ENCODE measurements at places on chromosomes 6 and 20.

DNA sequence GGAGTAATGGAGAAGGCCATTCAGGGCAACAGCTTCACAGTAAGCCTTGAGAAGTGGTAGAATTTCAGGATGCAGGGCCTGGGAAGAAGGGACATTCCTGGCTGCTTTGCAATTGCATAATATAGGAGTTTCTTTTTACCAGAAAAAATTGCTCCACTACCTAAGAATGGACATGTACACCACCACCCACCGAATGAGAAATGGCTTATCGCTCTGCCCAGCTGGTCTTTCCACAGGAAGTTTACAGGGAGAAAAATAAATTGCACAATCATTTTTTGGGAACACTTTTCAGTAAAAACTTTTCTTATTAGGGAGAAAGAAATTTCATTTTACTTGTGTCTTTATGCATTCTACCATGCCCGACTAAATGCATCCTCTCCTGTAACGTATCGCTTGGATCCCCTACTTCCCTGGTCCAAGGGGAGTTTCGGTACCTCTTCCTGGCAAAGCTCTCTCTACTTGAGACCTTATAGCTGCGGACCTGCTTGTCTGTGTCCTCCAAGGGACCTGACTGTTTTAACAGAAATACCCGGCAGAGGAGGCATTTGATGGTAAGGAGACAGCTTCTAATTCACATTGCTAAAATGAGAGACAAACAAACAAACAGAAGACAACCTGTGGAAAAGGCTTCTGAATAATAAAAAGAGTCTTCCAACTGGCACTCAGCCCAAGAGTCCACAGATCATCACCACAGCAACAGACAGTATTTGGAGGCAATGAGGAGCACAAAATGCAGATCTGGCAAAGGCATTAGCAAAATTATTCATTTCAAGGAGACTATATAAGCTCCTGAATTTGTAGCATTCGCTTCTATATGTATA is 54.2 kb downstream of the MAP3K5 start:
- DNase-seq: no peak

DNA sequence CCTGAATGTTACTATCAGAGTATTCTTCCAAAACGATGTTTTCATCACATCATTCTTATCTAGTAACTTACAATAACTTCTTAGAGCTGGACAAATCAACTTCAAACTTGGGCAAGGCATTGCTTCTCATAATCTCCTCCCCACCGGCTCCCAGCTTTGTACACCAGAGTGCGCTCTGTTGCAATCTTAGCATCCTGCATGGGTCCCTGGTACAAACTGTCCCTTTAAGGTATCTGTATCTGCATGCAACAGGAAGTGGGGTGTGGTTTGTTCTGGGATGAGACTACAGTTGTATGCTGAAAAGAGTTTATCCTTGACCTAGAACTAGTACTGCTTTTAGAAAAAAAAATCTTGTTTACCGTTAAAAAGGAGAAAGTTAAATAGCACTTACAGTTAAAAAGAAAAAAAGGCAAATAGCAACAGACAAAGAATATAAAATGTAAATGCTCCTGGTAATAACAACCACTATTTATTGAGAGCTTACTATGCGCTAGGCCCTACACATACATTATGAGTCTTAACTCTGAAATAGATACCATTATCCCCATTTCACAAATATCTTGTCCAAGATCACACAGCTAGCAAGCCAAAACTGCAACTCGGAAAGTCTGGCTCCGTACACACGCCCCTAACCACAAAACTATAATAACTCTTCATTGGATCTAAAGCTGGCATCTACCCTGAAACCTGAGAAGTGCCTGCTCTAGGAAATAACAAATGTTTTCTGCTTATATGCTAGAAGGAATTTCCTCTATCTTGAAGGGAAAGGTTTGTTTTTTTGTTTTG is 9.8 kb upstream of the HECA start:
- DNase-seq: peak; percentile 77

GRCh38 chr6:11271228-11272020 is 39.0 kb upstream of the NEDD9 start:
- DNase-seq: no peak

DNA sequence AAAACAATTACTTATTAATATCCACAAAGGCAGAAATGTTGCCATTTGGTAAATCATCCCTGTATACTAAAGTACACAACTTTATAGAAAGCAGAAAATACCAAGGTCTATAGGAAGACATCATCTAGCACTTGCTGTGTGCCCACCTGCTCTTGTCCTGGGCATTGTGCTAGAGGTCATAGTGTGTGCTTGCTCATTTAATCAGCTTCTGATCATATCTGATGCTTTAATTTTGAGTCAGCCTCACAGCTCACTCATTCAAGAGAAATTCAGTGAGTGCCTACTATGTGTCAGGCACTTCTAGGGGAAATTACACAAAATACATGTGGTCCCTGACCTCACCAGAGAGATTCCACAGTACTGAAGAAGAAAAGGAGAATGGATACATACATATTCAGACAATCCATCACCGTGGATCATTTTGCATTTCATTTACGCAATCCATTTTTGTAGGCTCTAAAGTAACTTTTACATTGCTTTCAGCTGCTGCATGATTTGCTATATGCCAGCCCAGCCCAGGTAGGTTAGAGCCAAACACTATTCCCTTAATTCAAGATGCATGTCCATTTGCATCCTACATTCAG is 167.9 kb upstream of the MCHR2 start:
- DNase-seq: no peak

GRCh38 chr6:78353040-78353439 is 514.3 kb upstream of the IRAK1BP1 start:
- no peak for DNase-seq

DNA sequence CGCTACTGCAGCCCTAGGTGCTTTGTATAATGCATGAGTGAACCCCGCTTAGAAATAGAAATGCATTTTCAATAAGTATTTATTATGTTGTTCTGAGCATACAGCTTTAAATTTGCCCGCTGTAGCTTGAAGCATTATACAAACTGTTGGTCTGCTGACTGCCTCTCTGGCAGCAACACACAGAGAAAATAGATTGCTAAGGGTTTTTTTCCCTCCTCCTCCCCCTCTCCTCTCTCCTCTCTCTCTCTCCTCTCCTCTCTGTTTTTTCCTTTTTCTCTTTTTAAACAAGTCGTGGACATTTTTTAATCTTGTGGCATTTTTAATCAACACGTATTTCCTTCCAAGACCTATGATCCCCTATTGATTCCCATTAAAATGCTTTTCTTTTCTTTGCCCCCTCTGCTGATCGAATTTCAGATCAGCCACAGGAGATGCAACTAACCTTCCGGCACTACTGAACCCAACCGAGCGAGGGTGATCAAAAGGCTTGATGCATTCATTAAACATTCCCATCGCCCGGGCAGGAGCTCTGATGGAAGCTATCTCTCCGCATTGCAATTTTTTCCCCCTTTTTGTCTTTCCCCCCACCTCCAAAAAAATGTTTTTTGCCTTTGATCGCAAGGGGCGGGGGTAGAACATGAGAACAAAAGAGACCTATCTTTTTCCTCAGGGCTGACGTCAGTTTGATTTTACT is 90.7 kb upstream of the ARID1B start:
- peak; percentile 34 for DNase-seq

GRCh38 chr6:11992086-11992485 is 20.0 kb upstream of the HIVEP1 start:
- no peak for DNase-seq

GRCh38 chr20:55880361-55880760 is 125.0 kb downstream of the CBLN4 start:
- no peak for DNase-seq

DNA sequence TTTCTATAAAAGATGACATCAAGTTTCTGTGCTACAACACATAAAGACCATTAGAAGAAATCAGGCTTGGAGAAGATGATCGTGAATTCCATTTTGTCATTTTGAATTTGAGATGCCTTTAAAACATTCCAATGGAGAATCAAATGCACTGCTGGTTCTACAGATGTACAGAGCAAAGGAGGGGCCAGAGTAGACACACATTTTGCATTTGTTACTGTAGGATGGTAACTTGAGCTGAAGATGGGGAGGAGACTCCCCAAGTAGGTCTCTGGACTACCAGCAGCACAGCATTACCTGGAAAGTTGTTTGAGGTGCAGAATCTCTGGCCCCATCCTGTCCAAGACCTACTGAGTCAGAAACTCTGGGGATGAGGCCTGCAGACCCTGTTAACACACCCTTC is 121.6 kb upstream of the RALGAPA2 start:
- no peak for DNase-seq

DNA sequence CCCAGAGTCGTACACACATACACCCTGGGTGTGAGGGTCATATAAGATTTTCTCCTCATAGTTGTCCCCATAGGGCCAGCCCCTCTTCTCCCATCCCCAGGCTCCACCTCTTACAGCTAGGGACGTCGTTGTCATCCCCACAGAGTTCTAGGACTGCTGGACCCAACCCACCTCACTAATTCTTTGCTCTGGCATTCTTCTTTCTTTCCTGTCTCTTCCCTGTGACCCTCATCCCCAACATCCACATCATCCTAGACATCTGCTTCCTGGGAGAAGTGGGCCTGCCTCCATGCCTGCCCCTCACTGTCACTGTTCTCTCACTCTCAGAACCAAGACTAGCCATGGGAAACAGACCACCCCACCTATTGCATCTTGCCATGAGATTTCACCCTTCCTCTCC is 1.1 kb downstream of the PSMF1 start:
- DNase-seq: no peak

- DNase-seq: no peak
Measured at GRCh38 chr6:33686981-33687975, 24.2 kb downstream of the UQCC2 start.

DNA sequence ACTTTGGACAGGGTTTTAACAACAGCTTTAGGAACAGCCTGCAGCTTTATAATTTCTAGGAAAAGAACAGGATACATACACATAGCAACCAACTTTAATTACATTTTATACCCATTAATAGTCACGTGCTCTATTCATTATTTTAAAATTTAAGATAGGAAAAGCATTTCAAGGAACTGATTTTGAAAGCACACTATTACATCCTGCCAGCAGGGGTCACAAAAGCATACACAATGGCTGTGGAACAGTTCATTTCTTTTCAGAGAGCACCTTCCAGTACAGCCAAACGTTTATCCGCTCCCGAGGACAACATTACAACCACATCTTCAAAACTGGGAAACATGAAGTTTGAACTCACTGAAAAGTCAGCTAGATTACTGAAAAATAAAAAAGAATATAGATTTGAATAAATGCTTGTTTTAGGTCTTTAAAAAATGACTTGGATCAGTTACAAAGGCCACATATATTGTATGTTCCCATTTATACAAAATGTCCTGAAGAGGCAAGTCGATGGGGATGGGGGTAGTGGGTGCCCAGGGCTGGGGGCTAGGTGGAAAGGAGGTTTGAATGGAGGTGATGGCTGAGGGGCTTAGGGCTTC is 104.6 kb upstream of the EXOC2 start:
- no peak for DNase-seq

- DNase-seq: no peak
Measured at GRCh38 chr6:70110126-70111022, 192.5 kb downstream of the COL9A1 start.

DNA sequence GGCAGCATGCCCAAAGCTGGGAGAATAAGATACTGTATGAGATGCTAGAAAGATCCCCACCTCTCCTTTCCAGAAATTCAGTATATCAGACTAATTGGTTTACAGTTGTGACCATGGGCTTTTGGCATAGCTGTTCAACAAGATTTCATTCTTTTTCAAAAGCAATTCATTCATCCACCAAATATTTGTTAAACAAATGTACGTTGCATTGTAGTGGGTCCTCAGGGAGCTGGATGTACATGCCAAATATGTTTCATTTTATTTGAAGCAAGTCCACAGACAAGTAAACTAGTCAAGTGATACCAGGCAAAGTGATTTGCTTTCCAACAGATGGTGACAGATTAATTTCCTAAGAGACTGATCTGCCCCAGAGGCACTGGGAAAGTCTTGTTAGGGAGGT is 85.8 kb upstream of the ESR1 start:
- DNase-seq: no peak

DNA sequence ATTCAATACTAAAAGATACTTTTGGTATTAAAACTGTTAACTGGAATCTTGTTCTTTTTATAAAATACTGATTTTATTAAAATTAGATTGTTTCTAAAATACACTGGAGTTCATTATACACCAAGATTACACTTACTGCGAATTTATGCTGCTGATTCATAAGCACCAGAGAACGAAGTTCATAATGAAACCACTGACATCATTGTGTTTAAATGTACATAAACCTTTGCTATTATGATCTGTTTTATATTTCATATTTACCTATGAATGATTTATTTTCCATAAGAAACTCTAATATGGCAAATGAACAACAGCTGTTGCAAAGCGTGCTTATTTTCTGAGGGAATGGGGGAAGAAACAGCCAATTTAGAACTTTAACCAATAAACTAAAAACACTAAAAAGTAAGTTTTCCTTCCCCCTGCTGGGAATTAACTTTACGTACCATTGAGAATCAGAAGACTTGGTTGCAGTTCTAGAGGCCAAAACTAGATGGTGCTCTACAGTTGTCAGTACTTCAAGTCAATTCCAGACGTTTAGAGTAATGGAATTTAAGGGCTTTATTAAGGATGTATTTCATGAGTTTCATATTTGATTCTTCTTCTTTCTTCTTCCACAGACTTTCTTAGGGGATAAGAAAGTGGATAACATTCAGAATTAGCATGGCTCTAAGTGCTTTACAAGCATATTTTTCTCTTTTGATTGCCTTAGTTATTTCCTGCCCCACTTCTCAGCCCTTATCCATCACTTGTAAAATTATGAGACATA is 30.8 kb upstream of the COL19A1 start:
- DNase-seq: no peak

DNA sequence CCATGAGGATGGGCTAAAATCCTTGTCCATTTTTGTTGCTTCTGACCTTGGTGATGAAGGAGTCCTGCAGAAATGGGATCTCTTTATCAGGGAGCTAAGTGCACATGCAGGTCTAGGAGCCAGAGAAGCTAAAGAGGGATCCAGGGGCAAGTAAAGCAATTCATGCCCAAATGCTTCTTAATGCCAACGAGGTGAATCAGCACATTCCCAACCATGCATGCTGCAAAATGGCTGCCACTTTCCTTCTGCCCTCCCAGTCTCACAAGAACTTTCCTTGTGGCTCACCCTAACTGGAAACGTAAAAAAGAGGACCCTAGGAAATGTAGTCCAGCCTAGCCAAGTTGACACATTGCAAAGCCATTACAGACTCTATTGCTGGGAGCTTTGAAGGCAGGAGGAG is 298.4 kb downstream of the MAFB start:
- DNase-seq: no peak

GRCh38 chr6:41599852-41600445 is 38.3 kb upstream of the MDFI start:
- DNase-seq: no peak

DNA sequence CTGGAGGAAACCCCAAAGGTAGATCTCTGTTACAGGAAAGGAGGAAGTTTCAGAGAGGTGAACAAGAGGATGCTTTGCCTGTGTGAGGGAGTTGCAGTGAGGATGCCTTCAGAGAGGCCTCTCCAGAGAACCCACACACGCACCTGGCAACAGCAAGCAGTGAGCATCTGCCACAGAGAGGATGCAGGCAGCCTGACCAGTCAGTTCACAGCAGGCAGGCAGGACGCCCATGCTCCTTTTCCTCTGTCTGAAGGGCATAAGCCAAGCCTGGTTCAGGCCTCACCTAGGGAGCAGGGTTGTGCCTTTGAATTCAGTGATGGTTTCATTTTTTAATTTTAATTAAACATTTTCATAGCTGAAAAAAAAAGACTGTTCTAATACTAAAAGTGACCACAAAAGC is 346.0 kb upstream of the MARCKS start:
- DNase-seq: no peak
